ENCODE measurements at places on chromosomes 2 and 18.

DNA sequence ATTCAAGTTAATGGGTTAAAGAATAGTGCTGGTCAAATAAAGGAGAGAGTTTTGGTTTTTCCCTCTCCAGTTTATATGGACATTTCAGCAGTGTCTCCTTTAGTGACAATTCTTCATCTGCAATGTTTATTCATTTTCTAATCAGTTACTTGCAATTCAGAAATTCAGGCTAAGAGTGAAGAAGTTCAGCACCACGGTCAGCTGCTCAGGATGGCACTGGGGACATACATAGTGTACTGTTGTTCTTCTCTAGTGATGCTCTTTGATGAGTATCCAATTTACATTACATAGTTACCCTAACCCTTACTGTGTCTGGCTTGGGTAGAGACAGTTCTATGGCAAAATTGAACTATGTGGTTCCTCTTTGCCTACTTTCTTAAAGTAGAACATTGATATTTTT, 412.7 kb downstream of the CNTNAP5 start:
- no peaks in the 10 kb centered on the region for H3K4me1 ChIP-seq
- no peaks in the 10 kb centered on the region for H3K27me3 ChIP-seq
- no peak overlapping the region for H3K4me3 ChIP-seq
- DNase-seq: no peak

- no peak overlapping the region for H3K4me3 ChIP-seq
- H3K36me3 ChIP-seq: no peaks in the 10 kb centered on the region
- no peak overlapping the region for H3K27ac ChIP-seq
- no peaks in the 10 kb centered on the region for H3K4me1 ChIP-seq
Measured at GRCh38 chr2:160562730-160563129, 69.1 kb upstream of the RBMS1 start.

- H3K27me3 ChIP-seq: peaks cover 16% of the 10 kb centered on the region
- H3K4me3 ChIP-seq: no peak overlapping the region
- H3K27ac ChIP-seq: no peak overlapping the region
- DNase-seq: no peak
Measured at GRCh38 chr2:72090781-72091482, 56.7 kb downstream of the CYP26B1 start.

DNA sequence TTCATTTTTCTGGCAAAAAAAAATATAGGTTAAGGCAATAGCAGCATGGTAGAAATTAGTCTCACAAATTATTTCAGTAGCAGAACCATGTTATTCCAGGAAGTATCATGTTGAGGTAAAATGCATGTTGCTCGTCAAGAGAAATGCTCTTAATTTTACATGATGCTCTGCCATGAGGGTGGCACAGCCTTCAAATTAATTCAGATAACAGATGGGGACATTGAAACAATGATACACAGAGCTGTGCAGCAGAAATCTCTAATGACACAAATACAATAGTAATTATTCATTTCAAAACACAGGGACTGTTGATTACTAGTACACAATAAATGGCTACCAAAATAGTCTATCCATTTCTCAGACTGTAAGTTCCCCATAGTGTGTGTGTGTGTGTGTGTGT, 24.8 kb downstream of the GAREM1 start:
- no peak for DNase-seq
- H3K4me3 ChIP-seq: no peak overlapping the region
- H3K36me3 ChIP-seq: no peaks in the 10 kb centered on the region
- H3K27me3 ChIP-seq: peaks cover 11% of the 10 kb centered on the region
- H3K4me1 ChIP-seq: no peaks in the 10 kb centered on the region

GRCh38 chr2:156181208-156181607, 151.3 kb downstream of the NR4A2 start:
- H3K27ac ChIP-seq: no peak overlapping the region
- peaks cover 20% of the 10 kb centered on the region for H3K27me3 ChIP-seq
- H3K36me3 ChIP-seq: peaks cover 2% of the 10 kb centered on the region
- no peaks in the 10 kb centered on the region for H3K4me1 ChIP-seq

- H3K27me3 ChIP-seq: no peaks in the 10 kb centered on the region
- H3K4me1 ChIP-seq: no peaks in the 10 kb centered on the region
- no peak overlapping the region for H3K4me3 ChIP-seq
- H3K27ac ChIP-seq: no peak overlapping the region
Measured at GRCh38 chr18:56127322-56128099, 510.9 kb downstream of the TXNL1 start.

DNA sequence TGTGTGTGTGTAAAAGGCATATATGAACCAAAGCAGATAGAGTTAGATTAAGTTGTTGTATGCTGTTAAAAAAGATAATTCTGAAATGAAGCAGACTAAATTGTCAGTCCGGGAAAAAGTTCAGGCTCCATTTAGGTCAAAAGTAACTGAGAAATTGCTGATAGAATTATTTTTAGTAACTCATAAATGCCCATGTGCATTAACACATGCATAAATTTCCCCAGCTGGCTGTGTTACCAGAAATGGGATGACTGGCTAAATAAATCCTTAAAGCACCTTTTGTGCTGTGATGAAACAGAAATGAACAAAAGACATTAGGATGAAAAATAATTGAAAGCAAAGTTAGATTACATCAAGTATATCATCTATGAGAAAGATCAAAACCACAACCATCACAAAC, 111.3 kb downstream of the NYAP2 start:
- no peaks in the 10 kb centered on the region for H3K4me1 ChIP-seq
- H3K27me3 ChIP-seq: peaks cover 30% of the 10 kb centered on the region
- no peak overlapping the region for H3K4me3 ChIP-seq
- peaks cover 1% of the 10 kb centered on the region for H3K36me3 ChIP-seq

GRCh38 chr2:199455210-199455544, 2.6 kb downstream of the SATB2 start:
- H3K27me3 ChIP-seq: peaks cover 62% of the 10 kb centered on the region
- no peak overlapping the region for H3K4me3 ChIP-seq
- H3K36me3 ChIP-seq: peaks cover 4% of the 10 kb centered on the region
- peaks cover 16% of the 10 kb centered on the region for H3K4me1 ChIP-seq
- no peak overlapping the region for H3K27ac ChIP-seq

DNA sequence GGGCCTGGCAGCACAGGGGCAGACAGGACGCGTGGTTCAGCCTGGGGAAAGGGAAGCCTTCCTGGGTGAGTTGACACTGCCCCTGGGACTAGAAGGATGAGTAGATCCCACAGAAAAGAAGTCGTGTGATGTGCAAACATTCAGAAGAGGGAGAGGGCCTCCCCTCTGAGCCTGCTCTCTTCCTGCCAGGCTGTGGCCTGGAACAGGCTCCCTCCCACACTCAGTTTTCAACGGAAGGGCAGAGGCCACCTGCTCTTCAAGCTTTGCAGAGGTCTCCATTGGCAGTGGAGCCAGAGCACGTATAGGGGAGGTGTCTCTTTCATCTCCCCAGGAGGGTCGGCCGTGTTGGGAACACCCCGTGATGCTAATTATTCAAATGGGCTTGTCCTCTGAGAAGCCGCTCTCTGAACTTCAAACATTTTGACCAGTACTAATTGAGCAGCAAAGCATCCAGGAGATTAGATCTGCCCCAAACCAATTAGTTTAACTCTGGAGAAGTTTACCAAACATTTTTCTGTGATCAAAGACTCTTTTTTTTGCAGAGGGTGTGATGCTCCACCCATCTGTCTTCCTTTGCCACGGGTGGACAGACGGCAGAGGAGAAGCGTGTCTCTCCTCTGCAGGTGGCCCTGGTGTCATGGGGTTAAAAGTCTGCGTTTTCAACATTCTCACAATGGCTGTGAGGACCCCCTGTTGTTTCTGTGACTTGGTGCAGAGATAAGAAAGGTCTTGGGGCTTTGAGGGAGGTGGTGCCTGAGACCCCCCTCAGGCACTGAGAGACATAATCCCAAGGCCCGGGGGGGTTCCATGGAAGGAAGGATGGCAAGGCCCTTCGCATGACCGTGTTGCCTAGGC, 29.5 kb upstream of the ODC1 start:
- peaks cover 14% of the 10 kb centered on the region for H3K27me3 ChIP-seq
- no peak for DNase-seq
- H3K36me3 ChIP-seq: peaks cover 2% of the 10 kb centered on the region
- H3K4me3 ChIP-seq: no peak overlapping the region

Data from central memory CD8-positive, alpha-beta T cell (primary cell).